Lower leg skin (tissue), 4 donors: ENCODE measurements at places on chromosomes 3 and 15.

DNA sequence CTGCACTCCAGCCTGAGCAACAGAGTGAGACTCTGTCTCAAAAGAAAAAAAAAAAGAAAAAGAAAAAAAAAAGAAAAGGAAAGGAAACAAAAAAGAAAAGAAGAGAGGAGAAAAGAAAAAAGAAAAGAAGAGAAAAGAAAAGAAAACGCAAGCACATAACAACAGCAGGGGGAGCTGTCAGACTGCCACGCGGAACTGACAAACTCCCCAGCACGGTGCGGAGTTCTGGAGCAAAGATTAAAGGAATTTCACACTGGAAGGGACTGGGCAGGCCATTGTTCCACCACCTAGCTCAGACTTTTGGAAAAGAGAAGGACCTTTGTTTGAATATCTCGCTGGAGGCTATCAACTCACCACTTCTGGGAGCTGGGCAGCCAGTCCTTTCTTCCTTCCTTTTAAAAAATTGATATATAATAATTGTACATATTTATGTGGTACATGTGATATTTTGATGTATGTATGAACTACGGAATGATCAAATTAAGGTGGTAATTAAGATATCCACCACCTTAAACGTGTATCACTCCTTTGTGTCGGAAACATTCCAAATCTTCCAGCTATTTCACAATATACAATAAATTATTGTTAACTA lies 40.5 kb downstream of the DPPA2 start:
- no peak for DNase-seq

DNA sequence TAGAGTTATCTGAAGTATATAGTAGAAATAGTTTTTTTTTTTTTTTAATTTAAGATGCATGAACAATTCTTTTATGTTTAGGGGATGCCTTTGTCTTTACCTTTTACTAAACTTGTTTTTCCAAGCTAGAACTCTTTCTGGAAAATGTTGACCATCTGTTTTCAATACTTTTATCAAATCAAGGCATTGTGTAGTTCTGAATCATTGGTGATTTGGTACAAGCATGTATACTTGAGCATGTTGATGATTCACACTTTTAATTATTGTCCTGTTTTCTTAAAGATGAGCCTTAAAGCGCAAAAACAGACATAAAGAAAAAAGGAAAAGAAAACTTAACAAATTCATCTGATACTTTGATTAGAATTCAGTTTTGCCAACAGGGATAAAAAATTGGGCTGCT lies 28.3 kb downstream of the PDCD6IP start:
- no peak for DNase-seq

DNA sequence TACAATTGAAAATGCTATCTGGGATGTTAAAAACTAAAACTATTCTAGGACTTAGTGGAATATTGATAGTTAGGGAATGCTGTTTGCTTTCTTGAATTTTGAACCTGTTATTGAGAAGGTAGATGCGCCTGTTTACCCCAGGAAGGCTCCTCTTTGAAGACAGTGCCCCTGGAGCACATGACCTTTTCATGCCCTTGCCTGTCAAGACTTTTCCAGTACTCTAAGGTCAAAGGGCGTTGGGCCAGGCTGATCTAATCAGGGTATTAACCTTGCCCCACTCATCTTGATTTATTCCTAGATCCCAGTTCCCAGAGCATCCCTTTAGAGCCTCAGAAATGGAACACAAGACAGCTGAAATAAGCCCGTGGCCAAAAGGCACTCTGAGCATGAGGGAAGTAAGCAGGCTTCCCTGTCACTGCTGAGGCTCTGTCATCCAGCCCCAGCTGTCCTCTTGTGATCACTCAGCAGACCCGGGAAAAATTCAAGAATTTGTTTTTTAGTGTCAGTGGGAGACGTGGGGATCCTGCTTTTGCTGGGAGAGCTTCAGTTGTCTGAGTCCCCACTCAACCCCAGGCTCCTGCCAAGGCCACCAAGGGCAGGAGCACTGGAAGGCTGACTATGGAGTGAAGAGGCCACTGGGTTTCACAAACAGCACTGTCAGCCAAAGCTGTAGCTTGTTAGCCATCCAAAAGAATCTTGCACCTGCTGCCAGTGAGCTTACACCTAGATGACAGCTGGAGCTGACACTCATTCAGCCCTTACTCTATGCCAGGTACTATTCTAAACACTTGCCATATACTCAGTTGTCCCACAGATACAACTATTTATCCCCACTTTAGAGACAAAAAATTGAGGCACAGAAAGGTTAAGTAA lies 169.0 kb downstream of the PGPEP1L start:
- DNase-seq: no peak

DNA sequence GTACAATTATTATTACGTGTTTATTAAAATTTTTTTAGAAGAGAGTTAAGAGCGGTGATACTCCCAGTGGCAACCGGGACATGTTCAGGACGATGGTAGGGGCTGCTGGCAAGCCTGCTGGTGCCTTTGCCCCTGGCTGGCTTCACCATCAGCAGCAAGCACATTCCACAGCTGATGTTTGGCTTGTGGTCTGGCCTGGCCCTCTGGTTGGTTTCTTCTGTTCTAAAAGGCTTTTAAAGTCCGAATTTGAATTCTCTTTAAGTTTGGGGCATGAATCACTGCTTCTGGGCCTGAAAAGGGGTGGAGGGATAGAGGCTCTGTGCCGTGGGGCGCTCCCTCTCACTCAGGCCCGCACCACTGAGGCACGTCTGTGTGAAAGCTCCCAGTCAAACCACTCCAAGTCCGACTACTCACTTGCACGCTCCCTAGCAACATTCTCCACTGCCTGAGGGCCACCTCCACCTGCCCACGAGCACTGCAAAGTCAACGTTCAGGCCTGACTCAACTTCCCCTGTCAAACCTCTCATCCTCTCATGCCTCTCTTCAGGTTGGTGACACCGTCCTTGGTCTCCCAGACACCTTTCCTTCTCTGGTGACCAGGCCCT lies 10.1 kb downstream of the ITGA11 start:
- peak; percentile 65 for DNase-seq

GRCh38 chr15:73881579-73882320 lies 8.4 kb downstream of the TBC1D21 start:
- peak; percentile 69 for DNase-seq

- DNase-seq: peak; percentile 94
These were observed 1.8 kb downstream of the ANP32A start for GRCh38 chr15:68818769-68819494.

DNA sequence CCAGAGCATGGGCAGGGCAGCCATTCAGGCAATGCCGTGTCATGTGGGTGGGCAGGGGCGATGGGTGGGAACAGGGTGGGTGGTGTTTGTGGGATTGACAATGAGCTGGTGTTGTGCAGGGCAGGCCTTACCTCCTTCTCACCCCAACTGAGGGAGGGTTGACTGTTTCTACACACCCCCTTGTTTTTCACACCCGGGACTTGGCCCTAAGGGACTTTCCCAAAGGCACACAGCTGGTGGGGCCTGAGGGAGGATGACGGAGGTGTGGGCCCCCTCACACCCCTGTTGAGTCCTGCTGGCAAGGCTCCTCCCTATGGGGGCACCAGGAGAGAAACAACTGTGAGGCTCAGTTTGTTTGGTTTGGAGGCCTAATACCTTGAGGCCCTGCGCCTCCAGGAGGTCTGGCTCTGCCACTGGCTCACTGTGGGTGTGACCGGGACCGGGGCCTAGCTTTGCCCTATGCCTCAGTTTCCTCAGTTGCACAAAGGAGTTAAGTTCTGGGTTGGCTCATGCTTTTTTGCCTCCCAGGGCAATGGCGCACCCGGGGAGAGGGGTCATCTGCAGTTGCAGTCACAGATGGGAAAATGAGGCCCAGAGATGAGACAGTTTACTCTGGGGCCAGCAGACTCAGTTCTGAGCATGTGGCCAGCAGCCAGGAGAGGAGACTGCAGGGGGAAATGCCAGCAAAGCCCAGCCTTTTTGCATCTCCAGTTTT lies 5.1 kb upstream of the DNAH1 start:
- no peak for DNase-seq

DNA sequence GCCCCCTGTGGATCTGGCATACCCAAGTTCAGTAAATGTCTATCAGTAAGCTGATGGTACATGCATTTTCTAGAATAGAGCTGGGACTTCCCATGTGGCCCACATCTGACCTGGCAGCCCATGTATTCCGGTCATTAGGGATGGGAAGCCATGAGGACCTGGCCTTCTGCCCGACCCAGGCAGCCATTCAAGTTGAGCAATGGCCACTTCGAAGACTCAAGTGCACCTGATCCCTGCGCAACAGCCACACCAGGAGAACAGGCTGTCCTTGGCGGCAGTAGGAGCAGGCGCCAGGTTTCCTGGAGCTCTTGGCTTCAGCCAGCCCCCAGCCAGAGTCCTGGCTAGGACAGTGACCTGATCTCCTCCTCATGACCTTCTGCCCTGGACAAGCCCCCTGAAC lies 14.6 kb downstream of the HEMK1 start:
- peak; percentile 96 for DNase-seq
